ENCODE measurements at places on chromosomes 13 and 19.

- DNase-seq: no peak
Measured at GRCh38 chr13:106498158-106498557, 37.3 kb downstream of the EFNB2 start.

DNA sequence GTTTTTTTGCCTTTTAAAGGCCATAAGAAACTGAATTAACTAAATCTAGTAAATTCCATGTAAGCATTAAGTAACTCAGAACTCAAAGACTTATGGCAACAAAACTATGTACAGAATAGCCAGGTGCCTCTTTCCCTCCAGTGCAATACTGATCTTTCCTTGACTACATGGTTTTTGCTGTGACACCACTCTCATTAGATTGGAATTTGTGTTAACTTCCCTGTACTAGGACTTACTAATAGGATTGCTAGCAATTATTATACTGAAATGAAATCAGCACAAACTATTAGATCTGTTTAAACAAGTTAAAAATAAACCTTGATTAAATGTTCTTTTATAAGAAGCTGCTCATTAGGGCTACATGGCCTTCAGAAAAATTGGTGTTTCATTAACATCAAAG is 96.3 kb downstream of the DACH1 start:
- DNase-seq: no peak

- no peak for DNase-seq
Measured at GRCh38 chr19:43407416-43408005, 7.2 kb upstream of the TEX101 start.

GRCh38 chr13:35987572-35988513 is 143.3 kb downstream of the DCLK1 start:
- DNase-seq: no peak

GRCh38 chr13:85896516-85897450 is 97.6 kb upstream of the SLITRK6 start:
- no peak for DNase-seq

DNA sequence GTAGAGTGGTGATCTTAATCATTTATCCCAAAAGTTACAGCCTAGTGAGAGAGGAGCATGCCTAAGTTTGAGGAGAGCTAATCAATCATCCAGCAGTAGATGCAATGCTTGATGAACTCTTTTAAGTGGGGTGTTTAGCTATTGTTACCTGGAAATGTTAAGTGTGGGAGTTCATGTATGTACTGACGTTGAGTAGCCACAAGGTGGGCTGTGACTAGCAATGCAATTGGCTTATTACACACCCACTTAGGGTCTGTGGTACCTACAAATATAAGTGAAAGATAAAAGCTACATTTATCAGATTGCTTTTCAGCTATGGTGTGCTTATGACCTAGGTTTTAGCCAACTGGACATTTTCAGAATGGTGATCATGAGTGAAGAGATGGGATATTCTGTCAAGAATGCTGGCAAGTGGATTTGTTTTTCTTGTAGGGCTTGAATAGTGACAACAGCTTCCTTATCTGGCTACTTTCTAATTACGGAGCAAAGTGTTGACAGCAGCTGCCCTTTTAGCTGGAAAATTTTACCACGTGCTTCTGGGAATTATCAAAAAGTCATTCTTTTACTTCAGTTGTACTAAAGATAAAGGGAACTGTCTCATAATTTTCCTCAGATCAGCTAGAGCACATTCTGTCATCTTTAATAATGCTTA is 170.6 kb downstream of the POSTN start:
- no peak for DNase-seq

- DNase-seq: no peak
Measured at GRCh38 chr13:73961181-73961580, 173.0 kb downstream of the KLF12 start.

- no peak for DNase-seq
Measured at GRCh38 chr19:29418201-29418600, 107.6 kb upstream of the VSTM2B start.

- DNase-seq: no peak
Measured at GRCh38 chr19:17450264-17451075, 2.0 kb upstream of the TMEM221 start.

DNA sequence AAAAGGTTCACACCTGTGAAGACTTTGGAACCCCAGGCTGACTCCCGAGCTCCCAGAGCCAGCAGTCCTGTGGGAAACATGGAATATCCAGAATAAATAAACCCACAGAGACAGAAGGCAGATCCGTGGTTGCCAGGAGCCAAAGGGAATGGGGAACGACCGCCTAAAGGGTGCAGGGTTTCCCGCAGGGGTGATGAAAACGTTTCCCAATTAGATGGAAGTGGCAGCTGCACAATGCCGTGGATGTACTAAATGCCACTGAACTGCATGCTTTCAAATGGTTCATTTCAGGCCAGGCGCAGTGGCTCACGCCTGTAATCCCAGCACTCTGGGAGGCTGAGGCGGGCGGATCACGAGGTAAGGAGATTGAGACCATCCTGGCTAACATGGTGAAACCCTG is 23.4 kb upstream of the DPRX start:
- DNase-seq: no peak

- DNase-seq: no peak
Measured at GRCh38 chr13:45219123-45219891, 18.5 kb upstream of the KCTD4 start.

- DNase-seq: no peak
Measured at GRCh38 chr13:72648513-72649065, 78.8 kb downstream of the MZT1 start.

GRCh38 chr13:111037927-111038326 is 77.2 kb upstream of the ARHGEF7 start:
- no peak for DNase-seq

DNA sequence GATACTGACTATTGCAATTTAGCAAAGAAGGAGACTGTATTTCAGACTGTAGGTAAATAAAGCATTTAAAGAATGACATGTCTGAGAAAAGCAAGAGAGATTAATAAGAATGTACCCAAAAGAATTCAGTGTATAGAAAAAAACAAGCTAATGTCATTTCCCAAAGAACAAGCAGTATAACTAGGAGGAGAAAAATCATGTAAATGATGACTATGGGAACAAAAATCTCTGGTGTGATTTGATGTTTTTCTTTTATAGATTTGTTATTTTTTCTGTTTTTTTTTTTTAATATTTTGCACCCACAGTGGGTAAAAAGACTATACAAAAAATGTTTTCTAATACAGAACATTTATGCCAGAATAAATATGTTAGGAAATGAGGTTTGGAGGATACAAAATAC is 801.0 kb downstream of the PCDH9 start:
- DNase-seq: no peak

GRCh38 chr13:114121496-114122126 is 10.8 kb downstream of the RASA3 start:
- DNase-seq: no peak

GRCh38 chr19:34676697-34677385 is at the start of gene SCGB2B2:
SCGB2B2 (minus strand) TSS chr19:34677159; CDS start chr19:34594563, 82,596 bp downstream.
- DNase-seq: no peak

DNA sequence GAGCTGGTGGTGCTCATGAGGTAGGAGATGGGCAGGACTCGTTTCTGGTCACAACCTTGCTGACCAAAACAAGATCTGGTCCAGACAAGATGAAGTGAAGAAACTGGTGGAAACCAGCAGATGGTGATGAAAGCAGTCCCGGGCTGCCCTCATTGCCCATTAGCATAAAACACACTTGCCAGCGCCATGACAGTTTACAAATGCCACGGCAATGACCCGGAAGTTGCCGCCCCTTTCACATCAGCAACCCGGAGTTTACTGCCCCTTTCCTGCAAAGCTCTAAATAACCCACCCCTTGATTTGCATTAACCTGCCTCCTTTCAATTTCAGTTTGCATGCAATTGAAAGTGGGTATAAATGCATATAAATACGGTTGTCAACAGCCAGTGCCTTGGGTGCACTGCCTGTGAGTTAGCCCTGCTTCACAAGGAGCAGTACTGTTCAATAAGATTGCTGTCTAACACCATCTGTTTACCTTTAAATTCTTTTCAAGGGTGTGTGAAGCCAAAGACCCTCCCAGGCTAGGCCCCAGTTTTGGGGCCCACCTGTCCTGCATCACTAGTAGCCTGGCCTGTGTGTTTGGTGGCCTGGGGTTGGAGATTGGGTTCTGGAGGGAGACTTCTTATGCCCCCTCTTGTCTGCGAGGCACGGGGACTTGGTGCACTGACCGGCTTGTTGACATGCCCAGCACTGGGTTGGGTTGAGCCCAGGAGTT is 38.8 kb downstream of the CHST8 start:
- DNase-seq: no peak

- no peak for DNase-seq
Measured at GRCh38 chr19:8640402-8641004, 10.1 kb downstream of the NFILZ start.

DNA sequence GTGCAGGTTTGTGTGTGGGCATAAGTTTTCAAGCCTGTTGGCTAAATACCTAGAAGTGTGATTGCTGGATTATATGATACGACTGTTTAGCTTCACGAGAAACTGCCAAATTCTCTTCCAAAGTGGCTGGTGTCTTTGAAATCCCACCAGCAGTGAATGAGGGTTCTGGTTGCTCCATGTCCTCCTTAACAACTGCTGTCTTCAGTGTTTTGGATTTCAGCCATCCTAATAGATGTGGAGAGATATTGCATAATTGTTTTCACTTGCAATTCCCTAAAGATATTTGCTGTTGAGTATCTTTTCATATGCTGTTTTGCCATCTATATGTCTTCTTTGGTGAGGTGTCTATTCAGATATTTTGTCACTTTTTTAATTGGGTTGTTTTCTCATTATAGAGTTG is 390.5 kb downstream of the ZNF536 start:
- DNase-seq: no peak

- no peak for DNase-seq
Measured at GRCh38 chr13:24511019-24511815, 1.4 kb downstream of the PARP4 start.

GRCh38 chr13:46097015-46097414 is 7.8 kb downstream of the CPB2 start:
- no peak for DNase-seq

DNA sequence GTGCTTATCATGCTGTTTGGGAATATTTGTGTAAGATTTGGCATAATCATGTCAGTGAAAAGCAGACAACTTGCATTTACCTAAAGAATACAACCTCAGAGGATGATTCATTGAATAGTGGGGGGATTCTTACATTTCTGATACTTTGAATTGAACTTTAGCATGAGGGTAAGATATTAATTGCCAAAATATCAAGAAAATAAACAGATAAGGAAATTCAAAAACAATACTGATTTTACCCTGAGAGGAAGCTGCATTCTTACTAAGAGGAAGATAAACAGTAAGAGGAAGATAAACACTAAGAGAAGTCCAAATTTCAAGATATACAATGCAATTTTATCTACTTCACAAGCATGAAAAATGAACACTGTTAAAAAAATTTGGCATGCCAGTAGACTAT is 2564.3 kb upstream of the PCDH20 start:
- no peak for DNase-seq

GRCh38 chr13:26184791-26185250 is 37.3 kb downstream of the RNF6 start:
- peak; percentile 44 for DNase-seq

- DNase-seq: no peak
Measured at GRCh38 chr19:42521346-42522030, 6.8 kb downstream of the CEACAM1 start.

- DNase-seq: no peak
Measured at GRCh38 chr19:3586707-3587346, 1.5 kb downstream of the GIPC3 start.

DNA sequence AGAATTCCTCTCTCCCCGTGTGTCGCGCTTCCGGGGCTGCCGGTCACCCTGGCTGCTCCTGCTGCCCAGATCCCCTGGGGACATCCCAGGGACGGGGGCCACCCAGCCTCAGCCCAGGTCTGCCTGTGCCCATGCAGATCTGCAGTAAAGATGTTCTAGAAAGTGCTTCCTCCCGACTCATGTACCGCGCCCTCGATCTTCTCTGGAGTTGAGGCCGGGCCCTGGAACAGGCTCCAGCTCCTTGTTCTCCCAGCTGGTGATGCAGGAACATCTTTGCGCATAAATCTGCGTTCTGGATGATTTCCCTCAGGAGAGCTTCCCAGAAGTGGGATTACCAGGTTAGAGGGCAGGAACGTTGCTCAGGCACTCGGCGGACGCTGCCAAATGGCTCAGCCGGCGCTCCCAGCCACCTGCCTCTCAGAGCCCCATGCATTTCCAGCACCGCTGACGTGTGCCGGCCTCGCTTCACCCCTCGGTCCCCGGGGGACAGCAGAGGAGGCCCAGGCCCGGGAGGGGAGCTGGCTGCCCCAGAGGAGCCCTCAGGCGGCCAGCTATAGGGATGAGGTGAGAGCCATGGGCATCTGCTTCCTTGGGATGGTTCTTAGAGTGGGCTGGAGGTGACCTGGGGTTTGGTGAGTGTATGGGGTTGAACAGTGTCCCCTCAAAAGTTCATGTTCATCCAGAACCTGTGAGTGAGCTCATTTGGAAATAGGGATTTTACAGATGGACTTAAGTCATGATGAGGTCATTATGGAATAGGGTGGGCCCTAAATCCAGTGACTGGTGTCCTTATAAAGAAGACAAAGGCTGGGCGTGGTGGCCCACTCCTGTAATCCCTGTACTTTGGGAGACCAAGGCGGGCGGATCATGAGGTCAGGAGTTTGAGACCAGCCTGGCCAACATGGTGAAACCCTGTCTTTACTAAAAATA is 42.6 kb downstream of the CRTC1 start:
- DNase-seq: no peak

GRCh38 chr13:101698400-101698799 is 245.9 kb downstream of the ITGBL1 start:
- no peak for DNase-seq

- DNase-seq: no peak
Measured at GRCh38 chr13:46662690-46663089, 109.7 kb downstream of the LRCH1 start.

- DNase-seq: no peak
Measured at GRCh38 chr13:47033216-47033615, 136.4 kb upstream of the HTR2A start.

DNA sequence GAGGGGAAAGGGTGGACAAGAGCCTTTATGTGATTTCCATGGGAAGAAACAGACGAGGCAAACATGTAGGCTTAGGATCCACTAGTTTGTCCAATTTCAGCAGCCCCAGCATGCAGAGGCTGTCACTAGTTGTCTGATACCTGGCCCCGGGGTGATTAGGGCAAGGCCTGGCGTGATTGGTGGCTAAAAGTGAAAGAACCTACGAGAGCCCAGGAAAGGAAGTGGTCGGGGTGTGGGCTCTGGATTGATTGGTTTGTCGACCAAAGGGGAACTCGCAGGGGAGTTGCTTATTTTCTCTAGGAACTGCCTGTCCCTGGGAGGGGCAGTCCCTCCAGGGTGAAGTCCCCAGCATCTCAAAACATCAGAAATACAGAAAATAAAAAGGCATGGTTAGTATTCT is 64.2 kb upstream of the UQCRFS1 start:
- no peak for DNase-seq

- DNase-seq: no peak
Measured at GRCh38 chr13:20699715-20700114, 3.8 kb upstream of the IL17D start.
